ENCODE measurements at places on chromosomes 11 and 22.
A peak's percentile ranks its signal among the peaks of the same experiment; 100 is the strongest.

DNA sequence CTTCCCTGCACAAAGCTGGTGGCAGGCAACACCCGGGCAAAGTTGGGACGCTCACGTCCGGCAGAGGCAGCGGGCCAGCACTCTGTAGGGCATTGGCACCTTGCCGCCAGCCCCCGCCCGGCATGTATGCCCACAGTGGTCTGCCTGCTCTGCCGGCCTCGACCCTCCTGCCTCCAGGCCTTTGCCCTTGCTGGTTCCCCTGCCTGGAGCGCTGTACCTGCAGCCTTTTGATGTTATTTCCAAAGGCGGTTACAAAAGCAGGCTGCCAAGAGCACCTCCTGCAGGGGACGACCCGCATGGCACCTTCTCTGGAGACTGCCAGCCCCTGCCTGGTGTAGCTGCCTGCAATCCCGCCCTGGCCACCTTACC lies 56.5 kb upstream of the SHISAL1 start:
- peaks cover 6% of the 10 kb centered on the region for H3K27me3 ChIP-seq
- no peak for DNase-seq
- H3K4me3 ChIP-seq: no peak overlapping the region
- no peaks in the 10 kb centered on the region for H3K36me3 ChIP-seq
- no peak overlapping the region for H3K27ac ChIP-seq

GRCh38 chr11:118306556-118306955 lies 2.0 kb downstream of the CD3E start:
- H3K27me3 ChIP-seq: peaks cover 6% of the 10 kb centered on the region
- H3K27ac ChIP-seq: no peak overlapping the region
- DNase-seq: no peak
- H3K4me1 ChIP-seq: peaks cover 7% of the 10 kb centered on the region
- no peak overlapping the region for H3K4me3 ChIP-seq
- no peaks in the 10 kb centered on the region for H3K36me3 ChIP-seq

GRCh38 chr11:4094348-4095291 lies at the start of gene RRM1:
TSS of gene RRM1 (plus strand) at chr11:4094799. CDS start at chr11:4095013, 214 bp downstream.
- no peaks in the 10 kb centered on the region for H3K27me3 ChIP-seq
- peak within 1 kb of the TSS; percentile 95 for H3K27ac ChIP-seq
- H3K36me3 ChIP-seq: peaks cover 28% of the 10 kb centered on the region
- H3K4me1 ChIP-seq: peaks cover 36% of the 10 kb centered on the region
- peak within 1 kb of the TSS; percentile 96 for H3K4me3 ChIP-seq

DNA sequence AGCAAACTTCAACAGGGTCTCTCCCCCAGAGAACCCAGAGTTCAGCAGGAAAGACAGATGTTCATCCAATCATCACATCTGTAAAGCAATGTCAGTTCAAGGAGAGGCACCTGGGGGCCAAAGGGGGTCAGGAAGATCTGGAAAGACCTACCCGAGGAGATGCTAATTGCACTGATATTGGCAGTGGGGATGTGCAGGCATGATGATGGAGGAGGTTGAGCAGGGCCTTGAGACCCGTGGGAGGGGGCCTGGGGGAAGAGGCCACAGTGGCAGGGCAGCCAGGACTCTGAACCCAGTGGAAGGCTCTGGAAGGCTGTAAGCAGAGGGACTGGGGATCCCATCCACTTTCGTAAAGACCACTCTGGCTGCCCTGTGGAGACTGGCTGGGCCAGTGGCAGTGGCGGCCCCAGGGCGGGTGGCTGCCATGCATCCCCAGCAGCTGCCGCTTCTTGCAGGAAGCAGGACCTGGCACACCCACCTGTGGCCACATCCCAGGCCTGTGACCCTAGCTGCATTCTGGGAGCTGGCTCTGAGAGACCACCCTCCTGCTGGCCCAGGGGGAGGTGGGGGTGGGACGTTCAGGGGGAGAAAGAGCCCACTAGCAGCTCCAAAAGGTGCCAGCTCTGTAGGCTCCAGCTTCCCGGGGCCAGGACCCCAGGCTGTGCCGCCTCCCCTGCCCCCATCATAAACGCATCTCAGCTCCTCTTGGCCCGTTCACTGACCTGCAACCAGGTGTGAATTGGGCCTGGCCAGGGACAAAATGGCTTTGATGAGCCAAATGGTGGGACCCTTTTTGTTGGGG lies 59.9 kb upstream of the FGF3 start:
- H3K27ac ChIP-seq: no peak overlapping the region
- no peaks in the 10 kb centered on the region for H3K36me3 ChIP-seq
- H3K27me3 ChIP-seq: peaks cover 1% of the 10 kb centered on the region
- DNase-seq: no peak
- no peaks in the 10 kb centered on the region for H3K4me1 ChIP-seq

DNA sequence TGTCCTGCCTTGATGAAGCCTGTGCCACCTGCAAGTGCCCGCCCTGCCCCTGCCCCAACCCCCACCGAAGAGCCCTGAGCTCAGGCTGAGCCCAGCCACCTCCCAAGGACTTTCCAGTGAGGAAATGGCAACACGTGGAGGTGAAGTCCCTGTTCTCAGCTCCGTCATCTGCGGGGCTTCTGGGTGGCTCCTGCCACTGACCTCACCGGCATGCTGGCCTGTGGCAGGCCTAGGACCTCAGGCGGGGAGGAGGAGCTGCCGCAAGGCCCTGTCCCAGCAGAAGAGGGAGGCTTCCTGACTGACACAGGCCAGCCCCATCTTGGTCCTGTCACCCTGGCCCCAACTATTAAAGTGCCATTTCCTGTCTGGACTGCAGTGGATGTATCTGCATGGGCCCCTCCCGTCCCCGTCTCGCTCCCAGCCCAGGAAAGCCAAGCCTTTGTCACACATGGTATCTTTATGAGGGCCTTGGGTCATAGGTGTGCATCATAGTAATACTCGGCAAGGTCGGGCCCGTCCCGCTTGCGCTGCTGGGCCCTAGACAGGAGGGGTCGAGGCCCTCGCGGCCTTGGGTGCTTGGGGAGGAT lies 882 bp downstream of the FREY1 start:
- H3K4me1 ChIP-seq: peaks cover 14% of the 10 kb centered on the region
- DNase-seq: no peak
- no peak overlapping the region for H3K4me3 ChIP-seq
- peaks cover 21% of the 10 kb centered on the region for H3K36me3 ChIP-seq
- H3K27ac ChIP-seq: peak overlapping the region; percentile 66
- H3K27me3 ChIP-seq: no peaks in the 10 kb centered on the region

DNA sequence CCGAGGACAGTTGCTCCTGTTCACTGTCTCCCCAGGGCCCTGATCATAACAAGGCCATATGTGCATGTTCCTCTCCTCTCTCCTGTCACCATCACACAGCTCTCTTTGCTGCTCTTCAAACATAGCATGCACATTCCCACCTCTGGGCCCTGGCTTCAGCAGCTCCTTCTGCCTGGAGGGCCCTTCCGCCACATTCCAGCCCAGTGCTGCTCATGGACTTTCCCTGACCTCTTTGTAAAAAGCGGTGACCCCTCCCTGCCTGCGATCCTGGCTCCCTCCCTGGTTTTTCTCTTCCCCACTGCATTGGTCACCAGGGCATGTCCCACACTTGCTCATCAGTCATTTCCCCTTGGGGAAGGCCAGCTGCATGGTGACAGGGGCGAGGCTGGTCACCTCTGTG lies 98.2 kb downstream of the MYO18B start:
- peaks cover 13% of the 10 kb centered on the region for H3K27me3 ChIP-seq
- no peak for DNase-seq
- no peaks in the 10 kb centered on the region for H3K36me3 ChIP-seq
- no peaks in the 10 kb centered on the region for H3K4me1 ChIP-seq

DNA sequence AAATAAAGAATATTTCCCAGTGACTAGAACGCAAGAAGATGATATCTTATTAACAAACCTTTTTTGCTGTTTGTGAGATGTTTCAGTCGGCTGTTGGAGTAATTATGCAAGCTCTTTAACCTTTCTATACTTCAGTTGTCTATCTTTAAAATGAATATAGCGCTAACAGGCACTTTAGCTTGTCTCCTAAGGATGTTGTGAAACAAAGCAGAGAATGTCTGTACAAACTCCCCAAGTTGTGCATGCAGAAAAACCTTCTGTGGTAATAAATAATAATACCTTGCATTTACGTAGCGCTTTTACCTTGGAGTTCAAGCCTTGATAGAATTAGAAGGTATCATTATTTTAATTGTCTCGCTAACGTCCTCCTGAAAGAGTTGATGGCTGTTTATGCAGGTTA lies 1.9 kb upstream of the KDM2A start:
- H3K36me3 ChIP-seq: peaks cover 14% of the 10 kb centered on the region
- peaks cover 39% of the 10 kb centered on the region for H3K4me1 ChIP-seq
- peak overlapping the region; percentile 73 for H3K4me3 ChIP-seq
- no peaks in the 10 kb centered on the region for H3K27me3 ChIP-seq
- no peak for DNase-seq

- peaks cover 36% of the 10 kb centered on the region for H3K27me3 ChIP-seq
- no peak for DNase-seq
- no peaks in the 10 kb centered on the region for H3K4me1 ChIP-seq
- H3K4me3 ChIP-seq: no peak overlapping the region
These were observed 1.9 kb downstream of the SLC5A1 start for GRCh38 chr22:32044913-32045312.

GRCh38 chr11:60939855-60940254 lies 12.1 kb downstream of the SLC15A3 start:
- H3K4me3 ChIP-seq: no peak overlapping the region
- H3K27me3 ChIP-seq: no peaks in the 10 kb centered on the region
- no peak overlapping the region for H3K27ac ChIP-seq
- DNase-seq: no peak

Data from activated B cell treated with CpG ODN at 0.5 μM for 24 hours (primary cell).